SJSA1 (cell line): ENCODE measurements at places on chromosomes 2 and 18.
A peak's percentile ranks its signal among the peaks of the same experiment; 100 is the strongest.

GRCh38 chr2:25420820-25421237 is 79.1 kb upstream of the DNMT3A start:
- no peak for DNase-seq

DNA sequence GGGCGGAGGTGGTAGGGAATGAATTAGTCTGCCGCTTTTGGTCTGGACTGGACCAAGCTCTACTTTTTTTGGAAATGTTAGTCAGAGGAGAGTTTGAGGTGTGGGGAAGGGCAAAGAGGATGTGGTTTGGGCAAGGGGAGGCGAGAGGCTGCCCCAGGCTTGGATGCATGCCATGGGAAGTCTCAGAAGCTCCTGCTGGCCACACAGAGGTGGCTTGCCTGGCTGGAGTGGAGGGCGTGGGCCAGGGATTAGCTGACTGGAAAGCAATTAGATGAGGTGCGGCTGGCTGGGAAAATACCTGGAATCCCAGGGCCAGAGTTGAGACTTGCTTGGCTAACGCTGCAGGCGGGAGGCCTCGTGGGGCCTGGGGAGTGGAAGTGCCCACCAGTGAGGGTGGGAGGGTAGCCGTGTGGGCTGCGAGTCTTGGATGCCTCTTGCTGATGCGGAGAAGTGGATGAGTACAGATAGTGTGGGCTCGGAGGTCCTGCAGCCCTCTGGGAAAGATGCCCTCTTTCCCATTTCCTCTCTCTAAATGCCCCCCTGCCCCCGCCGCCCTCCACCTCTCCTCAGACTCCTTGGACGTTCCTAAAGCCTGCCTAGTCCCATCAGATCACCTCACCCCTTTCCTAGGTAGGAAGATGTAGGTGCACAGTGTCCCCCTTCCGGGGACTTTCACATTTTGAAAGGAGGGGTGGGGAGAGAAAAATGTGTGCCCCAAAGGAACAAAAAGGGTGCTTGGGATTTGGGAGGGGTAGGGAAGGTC is 117.6 kb downstream of the SMAD7 start:
- peak; percentile 92 for DNase-seq

DNA sequence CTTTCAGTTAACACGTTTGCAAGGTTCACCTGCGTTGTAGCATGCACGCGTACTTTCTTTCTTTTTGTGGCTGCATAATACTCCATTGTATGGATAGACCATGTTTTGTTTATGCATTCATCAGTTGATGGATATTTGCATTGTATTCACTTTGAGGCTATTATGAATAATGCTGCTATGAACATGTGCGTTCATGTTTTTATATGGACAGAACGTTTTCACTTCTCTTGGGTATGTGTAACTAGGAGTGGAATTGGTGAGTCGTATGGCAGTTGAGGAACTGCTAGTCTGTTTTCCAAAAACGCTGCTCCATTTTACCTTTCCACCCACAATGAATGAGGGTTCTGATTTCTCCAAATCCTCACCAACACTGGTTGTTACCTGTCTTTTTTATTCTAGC is 244.3 kb downstream of the GLI2 start:
- DNase-seq: no peak

- no peak for DNase-seq
Measured at GRCh38 chr2:186891185-186891621, 42.2 kb upstream of the ZSWIM2 start.

DNA sequence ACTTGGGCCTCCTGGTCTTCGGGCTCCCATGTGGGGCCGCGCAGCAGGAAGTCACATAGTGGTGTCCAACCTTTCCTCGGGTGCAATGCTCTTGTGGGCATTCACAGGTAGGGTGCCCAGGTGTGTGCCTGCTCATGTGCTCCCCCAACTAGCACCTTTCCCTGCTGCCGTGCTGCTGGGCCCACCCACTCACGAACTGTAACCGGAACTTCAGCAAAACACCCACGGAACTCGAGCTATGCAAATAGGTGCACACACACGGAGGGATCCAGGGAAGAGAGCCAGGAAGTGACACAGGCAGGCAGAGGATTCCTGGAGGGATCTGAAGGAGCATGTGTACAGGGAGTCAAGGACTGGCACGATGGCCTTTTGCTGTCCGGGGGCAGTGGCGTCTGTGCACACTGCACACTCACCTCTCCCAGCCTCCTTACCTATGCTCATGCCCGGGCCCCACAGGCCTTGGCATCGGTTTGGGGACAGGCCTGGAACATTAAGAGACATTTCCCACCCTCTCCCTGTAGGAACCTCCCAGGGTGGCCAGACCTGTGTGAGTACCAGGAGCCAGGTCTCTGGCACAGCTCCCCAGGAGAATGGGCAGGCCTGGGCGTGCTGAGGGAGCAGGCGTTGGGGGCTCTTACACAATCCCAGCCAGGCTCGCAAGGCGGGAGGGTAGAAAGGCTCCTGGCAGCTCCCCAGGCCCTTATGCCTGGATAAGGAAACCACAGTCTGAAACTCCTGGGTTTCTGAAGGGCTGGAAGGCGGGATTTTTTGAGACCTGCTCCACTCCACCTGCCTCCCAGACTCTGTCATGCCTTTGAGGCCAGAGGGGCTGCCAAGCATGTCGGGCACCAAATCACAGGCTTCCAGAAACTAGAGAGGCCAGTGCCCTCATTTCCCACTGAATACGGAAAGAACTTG is 6.6 kb upstream of the PTMA start:
- DNase-seq: no peak

DNA sequence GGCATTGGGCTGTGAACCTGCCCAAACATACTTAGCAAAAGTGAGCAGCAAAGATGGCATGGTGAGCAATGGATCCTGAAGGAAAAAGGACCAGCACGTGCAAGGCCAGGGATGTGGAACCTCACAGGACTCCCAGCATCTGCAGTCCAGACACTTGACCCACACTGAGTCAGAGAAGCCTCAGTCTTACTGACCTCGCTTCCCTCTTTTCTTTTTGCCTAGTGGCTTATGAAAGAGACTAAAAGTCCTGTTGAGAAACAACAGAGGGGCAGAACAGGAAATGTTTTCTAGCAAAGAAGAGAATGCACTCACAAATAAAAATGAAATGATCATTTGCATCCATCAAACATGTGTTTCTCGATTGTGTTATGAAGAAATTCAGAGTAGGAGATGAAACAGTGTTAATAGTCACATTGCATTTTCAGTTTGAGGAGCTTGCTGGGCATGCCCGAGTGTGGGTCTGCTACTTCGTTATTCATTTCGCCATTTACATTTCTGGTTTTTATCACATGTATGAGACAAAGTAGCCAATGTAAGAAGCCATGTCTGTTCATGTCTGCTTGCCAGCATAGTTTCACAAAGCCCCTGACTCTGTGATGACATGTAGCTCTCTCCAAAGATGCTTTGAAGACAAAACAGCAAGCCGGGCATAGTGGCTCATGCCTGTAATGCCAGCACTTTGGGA is 118.4 kb downstream of the INO80D start:
- no peak for DNase-seq

- peak; percentile 24 for DNase-seq
Measured at GRCh38 chr18:58058720-58059119, 14.7 kb downstream of the NEDD4L start.

DNA sequence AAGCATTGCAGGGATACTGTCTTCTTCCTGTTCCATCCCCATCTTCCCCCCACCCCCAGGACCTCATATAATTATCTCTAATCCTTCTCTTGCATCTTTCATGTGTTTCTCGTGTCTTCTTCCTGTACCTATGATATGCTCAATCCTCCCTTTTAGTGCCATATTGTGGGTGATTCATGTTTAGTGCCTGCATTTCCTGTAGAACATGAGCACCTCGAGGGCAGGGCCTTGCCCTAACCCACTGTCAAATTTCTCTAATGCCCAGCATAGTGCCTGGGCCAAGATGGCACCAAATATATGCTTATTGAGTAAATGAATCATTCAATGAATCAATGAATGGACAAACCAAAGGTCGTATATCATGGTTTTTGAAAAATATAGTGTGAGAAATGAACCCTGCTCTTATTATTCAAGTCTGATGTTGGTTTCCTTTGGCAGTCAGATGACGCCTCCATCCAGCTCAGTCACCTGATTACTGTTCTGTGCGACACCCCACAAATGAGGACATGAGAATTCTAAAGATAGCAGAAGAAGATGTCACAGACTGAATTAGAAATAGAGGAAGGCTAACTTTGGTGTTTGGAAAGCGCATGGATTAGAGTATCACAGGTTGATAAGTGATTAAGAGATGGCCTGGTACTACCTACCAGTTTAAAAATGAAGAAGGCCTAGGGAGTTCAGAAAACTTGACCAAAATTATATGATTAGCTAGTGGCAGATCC is 278.4 kb downstream of the PRKCE start:
- DNase-seq: no peak

DNA sequence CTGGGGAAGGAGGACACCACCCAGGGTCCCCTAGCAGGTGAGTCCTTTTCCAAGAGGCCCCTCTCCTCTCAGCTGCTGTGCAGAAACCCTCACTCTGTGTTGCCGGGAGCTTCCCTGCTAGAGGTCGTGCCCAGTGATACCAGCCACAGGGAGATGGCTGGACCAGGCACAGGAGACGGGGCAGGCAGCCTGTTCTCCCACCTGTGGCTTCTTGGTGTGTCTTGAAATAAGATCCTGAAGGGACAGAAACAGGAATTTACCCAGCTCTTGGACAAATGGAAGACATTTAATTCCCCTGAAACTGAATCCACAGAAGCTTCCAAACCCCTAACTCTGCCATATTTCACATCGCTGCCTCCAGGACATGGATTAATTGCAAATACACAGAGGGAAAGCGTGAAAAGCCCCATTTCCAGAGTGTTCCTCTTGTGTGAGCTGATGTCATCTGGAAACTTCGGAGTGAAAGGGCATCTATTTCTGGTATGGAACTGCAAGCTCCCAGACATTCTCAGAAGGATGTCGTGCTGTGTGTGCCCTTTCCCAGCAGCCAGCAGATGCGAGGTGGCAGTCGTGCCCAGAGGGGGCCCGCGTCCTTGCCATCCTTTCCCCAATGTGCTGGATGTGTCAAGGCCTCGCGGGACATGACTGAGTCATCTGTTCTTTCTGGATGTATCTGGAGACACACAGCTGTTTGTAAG is 177.7 kb downstream of the SEPTIN10 start:
- DNase-seq: no peak

DNA sequence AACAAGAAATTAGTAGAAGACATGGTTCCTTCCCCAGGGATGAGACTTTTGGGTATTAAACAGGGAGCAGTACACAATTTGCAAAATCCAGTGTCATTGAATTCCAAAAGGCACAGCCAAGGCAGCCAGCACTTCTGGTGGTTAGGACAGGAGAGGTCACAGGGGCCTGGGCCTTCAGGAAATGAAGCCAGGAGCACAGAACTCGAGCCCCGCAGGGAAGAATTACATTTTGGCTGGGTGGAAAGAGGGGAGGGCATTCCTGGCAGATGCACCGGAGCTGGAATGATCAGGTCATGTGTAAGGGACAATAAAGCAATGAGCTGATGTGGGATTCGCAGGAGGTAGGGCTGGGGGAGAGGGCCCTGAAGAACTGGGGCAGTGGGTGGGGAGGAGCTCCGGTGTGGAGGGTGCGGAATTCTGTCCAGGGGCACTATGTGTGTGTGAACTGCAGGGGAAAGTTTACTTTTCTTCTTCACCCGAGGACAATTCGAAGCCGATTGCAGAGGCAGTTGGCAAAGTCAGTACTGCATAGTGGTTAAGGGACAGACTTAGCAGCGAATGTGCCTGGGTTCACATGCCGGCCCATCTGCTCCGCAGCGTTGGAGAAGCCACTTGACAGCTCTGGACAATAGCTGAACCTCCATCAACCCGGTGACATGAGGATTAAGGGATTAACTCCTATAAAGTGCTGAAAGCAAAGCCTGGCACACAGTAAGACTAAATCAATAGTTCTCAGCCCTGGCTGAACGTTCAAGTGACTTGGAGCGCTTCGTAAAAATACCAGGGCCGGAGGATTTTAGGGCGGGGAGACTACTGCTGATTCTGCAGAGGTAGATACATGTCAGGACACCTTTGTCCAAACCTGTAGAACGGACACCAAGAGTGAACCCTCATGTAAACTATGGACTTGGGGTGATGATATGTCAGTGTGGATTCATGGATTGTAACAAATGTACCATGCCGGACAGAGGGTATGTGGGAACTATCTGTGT is 36.4 kb downstream of the ALPK2 start:
- no peak for DNase-seq

GRCh38 chr2:216298719-216299495 is 73.4 kb downstream of the MARCHF4 start:
- DNase-seq: peak; percentile 44

GRCh38 chr18:73707035-73707434 is 440.6 kb downstream of the FBXO15 start:
- DNase-seq: no peak

DNA sequence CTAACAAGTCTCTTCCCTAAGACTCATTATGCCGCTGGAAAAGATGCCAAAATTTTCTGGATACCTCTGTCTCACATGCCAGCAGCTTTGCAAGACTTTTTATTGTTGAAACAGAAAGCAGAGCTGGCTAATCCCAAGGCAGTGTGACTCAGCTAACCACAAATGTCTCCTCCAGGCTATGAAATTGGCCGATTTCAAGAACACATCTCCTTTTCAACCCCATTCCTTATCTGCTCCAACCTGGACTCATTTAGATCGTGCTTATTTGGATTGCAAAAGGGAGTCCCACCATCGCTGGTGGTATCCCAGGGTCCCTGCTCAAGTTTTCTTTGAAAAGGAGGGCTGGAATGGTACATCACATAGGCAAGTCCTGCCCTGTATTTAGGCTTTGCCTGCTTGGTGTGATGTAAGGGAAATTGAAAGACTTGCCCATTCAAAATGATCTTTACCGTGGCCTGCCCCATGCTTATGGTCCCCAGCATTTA is 26.3 kb downstream of the DHRS9 start:
- peak; percentile 77 for DNase-seq

DNA sequence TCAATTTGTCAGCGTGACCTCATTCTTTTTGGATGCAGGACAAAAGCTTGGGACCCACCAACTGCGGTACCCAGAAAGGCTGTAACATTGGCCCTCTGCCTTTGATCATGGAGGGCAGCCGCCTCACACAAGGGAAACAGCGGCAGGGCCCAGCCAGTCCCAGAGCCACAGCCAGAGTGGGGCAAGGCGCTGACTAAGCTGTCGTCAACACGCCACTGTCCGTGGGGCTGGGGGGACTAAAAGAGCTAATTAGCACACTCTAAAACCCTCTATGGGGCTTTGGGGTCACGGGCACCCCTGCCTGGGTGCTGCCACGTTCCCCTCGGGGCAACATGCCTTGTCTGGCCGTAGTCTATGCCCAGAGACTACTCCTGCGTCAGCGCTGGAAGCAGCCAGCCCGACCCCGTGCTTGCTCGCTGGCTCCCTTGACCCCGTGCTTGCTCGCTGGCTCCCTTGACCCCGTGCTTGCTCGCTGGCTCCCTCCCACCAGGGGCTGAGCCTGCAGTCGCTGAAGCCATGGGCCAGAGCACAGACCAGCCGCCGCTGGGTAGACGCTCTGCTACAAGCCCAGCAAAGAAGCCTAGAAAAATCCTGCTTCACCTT is 598.4 kb downstream of the MBD2 start:
- no peak for DNase-seq

GRCh38 chr18:68033466-68033865 is 516.9 kb upstream of the DSEL start:
- no peak for DNase-seq

DNA sequence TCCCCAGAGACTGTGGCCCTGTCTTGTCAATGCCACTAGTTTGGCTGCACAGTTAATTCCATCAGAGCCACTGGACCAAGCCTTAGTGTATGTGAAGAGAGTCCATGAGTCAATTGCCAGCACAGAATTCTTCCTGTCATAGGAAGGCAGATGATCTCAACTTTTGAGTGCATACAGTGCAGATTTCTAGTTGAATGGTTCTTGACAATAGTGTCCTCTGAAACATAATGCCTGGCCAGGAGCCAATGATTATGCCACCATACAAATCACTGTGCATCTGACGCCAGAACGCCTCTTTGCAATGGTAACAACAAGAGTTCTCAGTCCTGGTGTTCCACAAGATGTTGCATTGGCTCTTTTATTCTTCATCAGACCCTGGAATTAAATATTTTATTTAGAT is 7.1 kb downstream of the NEUROD1 start:
- no peak for DNase-seq
